ENCODE measurements at places on chromosomes 11 and 22.
A peak's percentile ranks its signal among the peaks of the same experiment; 100 is the strongest.

GRCh38 chr22:48902001-48902869 lies 925.4 kb downstream of the BRD1 start:
- DNase-seq, result no peak

DNA sequence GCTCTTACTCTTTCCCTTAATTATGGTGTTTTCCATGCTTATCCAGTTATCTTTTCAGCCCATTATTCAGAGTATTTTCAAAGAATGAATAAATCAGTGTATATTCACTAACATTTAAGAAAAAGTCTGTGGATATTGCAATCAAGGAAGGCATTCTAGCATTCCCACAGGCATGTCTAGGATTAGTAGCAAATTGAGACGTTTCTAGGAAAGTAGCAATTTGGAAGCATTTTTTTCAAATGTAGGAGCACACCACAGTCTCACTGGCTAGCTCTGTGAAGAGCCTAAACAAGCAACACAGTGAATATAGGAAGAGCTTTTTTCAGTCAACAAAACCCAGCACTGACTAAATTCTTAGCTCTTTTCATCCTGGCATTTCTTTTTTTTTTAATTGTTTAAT lies 65.4 kb downstream of the CCDC34 start:
- DNase-seq, result no peak

GRCh38 chr11:120931057-120931779 lies 92.7 kb upstream of the TBCEL start:
- peak; percentile 21 for DNase-seq

DNA sequence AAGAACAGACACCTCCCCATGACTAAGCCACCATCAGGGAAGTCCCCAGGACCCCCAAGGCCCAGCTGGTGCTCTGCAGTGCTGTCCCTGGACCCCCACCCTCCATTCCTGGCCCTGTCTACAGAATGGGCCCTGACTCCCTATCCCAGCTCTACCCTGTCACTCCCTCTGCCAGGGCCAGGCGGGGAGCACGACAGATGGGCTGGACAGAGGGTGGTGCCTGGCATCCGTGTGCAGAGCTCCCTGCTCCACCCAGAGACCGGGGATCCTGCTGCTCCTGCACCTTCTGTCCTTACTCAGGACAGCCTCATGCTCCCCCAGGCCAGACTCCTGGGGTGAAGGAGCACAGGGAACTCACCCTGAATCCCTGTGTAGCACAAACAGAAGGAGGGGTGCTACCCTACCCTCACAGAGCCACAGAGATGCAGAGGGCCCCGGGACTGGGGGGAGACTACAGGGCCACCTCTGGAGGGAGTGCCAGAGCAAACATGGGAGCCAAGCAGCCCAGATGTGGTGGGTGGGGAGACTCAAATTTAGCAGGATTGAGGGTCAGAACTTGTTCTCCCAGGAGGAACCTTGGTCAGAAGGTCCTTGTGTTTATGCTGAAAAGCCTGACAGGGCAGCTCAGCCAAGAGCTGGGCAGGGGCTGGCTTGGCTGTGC lies 2.0 kb downstream of the ARVCF start:
- no peak for DNase-seq

DNA sequence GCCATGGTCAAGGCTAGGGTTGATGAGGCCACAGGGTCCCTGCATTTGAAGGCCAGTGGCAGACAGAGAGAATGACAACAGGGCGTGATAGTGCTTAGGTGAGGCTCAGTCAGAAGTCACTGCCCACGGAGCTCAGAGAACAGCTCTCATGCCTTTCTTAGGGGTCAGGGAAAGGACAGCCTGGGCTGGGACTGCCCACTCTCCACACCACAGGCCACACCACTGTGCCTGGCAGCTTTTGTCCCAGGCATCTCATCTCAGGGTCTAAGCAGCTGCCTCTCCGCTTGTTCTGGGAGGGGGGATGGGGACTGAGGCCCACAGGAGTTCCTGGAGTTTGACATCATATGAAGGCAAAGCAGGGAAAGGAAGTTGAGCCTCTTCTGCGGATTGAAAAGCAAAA lies 150.2 kb upstream of the B3GAT1 start:
- no peak for DNase-seq

GRCh38 chr11:30018495-30018894 lies 1.7 kb upstream of the KCNA4 start:
- DNase-seq, result no peak

- DNase-seq, result no peak
Measured at GRCh38 chr11:30485756-30486155, 100.4 kb downstream of the MPPED2 start.

- no peak for DNase-seq
Measured at GRCh38 chr11:118618115-118618990, 10.9 kb downstream of the PHLDB1 start.

DNA sequence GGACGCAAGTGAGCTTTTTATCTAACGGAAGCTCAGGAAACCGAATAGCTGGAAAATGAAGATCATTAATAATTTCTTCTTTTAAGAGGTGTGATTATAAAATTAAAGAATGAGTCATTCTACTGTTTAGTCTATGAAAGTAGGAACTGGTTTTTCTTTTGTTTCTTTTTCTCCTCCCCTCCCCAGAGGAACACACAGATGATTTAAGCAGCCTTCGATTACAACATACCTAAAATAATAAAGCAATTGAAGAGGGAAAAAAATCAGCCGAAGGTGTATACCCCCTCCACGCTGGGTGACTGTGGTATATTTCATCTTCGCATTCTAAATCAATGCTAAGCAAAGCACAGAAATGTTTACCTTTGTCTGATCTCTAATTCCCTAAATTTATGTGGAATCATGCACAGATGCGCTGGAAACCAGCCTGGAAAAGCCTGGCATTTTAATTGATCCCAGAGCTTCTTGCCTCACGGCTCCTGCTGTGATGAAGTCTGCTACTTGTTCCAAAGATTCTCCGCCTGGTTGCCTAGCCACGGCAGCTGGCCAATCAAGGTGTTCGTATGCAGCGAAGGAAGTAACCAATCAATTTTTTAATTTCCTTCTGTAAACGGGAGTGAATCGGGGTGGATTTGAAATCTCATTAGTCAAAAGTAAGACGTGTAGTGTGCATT lies 133.9 kb downstream of the FANCF start:
- DNase-seq, result no peak

DNA sequence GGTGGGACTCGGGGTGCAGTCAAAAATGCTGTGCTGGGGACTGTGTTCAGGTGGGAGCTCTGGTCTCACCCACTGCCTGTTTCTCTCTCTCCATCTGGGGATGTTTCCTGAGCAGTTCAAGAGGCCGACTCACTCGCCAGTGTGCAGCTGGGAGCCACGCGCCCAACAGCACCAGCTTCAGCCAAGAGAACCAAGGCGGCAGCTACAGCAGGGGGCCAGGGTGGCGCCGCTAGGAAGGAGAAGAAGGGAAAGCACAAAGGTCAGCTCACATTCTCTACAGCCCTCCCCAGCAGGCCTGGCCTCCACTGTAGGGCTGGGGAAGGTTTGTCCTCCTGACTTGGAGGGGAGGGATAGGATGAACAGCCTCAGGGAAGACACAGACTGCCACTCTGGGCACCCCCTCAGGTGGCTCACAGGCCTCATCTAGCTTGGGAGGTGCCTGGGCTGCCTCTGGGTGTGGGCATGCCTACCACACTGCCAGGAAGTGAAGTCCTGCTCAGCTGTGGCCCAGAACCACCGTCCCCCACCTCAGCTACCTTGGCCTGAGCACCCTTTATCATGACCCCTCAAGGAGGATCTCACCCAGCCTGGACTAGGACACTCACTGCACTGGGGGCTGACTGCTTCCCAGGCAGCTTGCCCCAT lies 13.0 kb downstream of the TUB start:
- no peak for DNase-seq

GRCh38 chr11:92911478-92911877 lies 58.0 kb upstream of the MTNR1B start:
- DNase-seq, result no peak

DNA sequence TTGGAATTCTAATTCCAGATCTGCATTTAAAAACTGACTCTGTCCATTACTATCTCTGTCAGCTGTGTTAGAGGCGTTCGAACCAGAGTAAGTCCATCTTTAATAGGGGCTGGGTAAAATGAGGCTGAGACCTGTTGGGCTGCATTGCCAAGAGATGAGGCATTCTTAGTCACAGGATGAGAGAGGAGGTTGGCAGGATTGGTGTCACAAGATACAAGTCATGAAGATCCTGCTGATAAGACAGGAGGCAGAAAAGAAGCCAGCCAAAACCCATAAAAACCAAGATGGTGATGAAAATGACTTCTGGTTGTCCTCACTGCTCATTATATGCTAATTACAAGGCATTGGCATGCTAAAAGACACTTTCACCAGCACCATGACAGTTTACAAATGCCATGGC lies 356.3 kb upstream of the ISX start:
- no peak for DNase-seq

GRCh38 chr22:46001046-46001425 lies 24.1 kb upstream of the WNT7B start:
- DNase-seq, result peak; percentile 28
